SW 1271 (cell line): ENCODE measurements at places on chromosomes 11 and 22.

GRCh38 chr11:8192016-8192895 lies 23.4 kb upstream of the RIC3 start:
- DNase-seq: no peak

- DNase-seq: no peak
Measured at GRCh38 chr22:31496735-31497146, 405 bp downstream of the SFI1 start.

GRCh38 chr22:44574057-44574639 lies 76.1 kb upstream of the RTL6 start:
- no peak for DNase-seq

GRCh38 chr11:41413843-41414242 lies 45.6 kb downstream of the LRRC4C start:
- no peak for DNase-seq

GRCh38 chr11:22875869-22876473 lies 15.7 kb upstream of the CCDC179 start:
- peak; percentile 56 for DNase-seq

DNA sequence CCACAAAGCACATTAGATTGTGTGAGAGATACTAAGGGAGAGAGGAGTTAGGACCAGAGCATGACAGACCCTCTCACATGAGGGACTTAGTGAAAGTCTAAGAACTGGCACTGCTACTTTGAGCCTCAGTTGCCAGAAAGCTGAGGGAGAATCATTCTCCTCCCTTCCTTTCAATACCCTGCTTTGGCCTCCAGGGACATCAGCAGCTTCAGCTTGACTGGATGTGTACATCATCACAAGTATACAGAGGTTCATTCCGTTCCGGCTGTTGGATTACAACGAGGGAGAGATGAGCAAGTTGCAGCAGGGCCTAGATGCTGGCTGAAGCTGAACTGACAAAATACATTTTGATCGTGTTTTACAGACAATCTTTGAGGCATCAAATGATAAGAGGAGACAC lies 15.7 kb upstream of the ANO5 start:
- no peak for DNase-seq

DNA sequence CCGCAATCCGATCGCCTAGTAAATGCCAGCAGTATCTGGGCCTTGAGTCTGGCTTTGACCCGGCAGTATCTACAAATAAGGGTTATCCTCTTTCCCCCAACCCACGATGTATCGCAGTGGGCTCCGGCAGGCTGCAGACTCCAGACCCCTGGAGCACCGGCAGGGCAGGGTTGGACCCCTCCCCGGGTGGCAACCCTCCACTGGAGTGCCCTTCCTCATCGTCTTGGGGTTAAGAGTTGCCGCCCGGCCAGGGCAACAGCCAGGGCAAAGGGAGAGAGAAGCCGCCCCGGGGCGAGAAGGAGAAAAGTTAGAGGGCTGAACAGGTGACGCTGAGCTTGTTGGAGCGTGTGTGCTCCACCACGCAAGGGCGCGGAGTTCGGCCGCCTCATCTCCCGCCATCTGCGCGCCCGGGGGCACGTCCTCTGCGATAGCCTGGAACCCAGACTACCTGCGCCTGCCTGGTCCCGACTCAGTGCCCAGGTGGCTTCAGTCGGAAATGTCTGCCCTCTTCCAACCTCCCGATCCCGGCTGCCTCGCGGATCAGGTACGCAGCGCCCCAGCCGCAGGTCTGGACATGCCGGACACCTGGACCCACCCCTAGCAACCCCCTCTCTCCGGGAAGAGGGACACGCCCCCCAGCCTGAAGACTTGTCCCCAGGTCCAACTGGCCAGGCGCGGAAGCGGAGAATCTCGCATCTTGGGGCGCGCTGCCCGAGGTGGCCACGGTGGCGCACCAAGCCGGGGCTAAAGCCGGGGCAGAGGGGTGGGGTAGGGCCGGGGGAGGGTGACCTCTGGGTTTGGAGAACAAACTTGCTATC lies 1.2 kb downstream of the DSCAML1 start:
- no peak for DNase-seq

DNA sequence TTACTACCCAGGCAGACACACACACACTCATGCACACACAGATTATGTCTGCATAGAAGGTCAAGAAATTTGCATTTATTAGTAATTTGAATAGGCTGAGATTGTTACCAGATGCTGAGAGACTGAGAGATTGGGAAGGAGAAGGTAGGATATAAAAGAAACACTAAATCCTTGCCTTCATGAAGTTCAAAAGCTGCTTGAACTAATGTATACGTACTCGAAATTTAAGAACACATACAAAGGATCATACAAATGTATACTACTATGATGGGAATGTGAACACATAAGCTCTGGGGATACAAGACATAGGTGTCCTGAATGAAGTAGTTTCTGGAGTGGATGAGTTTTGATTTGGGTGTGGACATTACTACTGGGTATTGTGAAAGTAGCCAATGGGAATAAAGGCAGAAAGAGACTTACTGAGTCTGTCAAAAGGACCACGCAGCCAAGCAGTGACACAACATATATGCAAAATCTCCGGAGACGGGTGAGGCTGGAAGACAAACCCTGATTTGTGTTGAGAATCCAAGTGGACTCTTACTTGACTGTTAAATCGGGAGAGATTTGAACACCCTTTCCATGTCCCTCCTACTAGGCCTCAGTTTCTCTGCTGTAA lies 7.3 kb upstream of the PKNOX2 start:
- no peak for DNase-seq

- peak; percentile 57 for DNase-seq
Measured at GRCh38 chr11:17389211-17389956, 925 bp upstream of the KCNJ11 start.

DNA sequence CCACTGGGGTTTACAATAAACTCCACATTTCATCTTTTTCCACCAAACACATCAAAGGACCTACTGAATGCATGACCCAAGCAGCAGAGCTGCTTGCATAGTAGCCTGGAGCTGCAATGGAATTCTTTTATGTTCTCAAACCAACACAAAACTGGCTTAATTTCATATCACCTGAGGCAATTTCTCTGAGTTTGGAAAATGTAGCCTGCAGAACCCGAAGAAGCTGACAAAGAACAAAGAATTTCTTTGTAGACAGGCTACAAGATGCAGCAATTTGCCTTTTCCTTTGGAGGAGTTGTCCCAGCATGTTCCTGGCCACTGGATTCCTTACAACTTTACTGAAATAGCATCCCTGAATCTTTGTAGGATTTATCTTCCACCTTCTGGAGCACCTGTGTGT lies 5.5 kb upstream of the TECTA start:
- no peak for DNase-seq

GRCh38 chr11:72162891-72163492 lies 27.5 kb downstream of the FOLR3 start:
- no peak for DNase-seq

DNA sequence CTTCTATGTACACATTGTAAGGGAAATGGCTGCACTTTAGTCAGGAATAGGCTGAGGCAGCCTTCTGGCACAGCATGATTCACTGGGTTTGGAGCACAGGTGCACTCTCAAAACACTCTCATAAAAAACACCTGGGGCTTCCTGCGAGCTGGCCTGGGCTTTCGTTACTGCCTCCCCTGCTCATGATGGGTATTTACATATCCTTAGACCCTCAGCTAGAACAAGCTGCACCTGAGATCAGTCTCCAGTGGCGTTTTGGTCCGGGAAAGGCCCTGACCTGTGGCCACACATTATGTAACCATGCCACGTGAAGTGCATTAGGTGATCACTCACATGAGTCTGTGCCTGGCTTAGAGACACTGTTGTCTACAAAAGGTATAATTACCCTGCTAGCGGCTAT lies 321.7 kb downstream of the TMEM135 start:
- no peak for DNase-seq

GRCh38 chr11:13760115-13760514 lies 91.6 kb downstream of the FAR1 start:
- no peak for DNase-seq

GRCh38 chr11:12968101-12968500 lies 41.0 kb upstream of the RASSF10 start:
- DNase-seq: no peak

DNA sequence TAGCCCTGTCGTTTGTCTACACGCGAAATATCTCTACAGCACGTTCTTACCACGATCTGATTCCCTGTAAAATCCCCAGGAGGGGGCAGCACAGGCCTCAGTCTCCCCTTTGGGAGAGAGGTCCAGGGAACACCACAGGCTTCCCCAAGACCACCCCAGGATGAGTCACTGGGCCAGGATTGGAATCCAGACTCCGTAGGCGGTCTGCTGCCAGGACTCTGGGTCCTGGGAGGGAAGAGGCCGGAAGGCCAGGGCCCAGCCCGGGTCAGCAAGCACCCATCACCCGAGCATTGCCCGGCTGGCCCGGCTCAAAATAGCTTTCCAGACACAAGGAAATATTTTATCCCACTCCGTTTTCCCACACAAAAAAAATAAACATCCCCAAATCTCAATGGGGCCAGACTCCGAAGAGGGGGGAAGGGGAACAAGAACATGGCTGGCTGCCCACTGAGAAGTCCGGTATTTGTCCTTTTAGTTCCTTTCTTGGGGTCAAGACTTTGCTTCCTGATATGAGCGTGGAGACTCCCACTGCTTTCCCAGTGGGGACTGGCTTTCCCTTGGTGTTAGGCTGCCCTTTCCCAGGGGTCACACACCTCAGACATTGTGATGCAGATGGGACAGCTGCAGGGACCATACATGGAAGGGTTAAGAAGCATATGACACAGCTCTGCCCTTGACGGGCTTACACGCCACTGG lies 91.3 kb downstream of the LRRC32 start:
- DNase-seq: no peak

DNA sequence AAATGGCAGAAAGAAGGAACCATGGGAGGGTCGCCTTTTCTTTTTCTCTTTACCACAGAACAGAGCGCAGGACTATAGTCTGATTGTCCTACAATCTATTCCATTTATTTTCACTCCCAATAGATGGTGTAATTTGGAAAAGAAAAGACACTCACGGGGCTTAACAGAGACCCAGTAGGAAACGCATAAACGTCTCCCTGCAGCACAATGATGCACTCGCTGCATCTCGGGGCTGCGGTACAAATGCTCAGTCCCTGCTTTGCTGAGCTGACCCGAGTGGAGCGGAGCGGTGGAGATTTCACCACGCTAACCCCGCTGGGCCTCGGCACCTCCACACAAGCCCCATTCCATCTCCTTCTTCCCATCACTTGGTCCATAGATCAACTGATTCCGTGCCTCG lies 1.5 kb downstream of the FEZ1 start:
- no peak for DNase-seq

GRCh38 chr22:26561756-26562417 lies 28.0 kb downstream of the TPST2 start:
- DNase-seq: no peak

GRCh38 chr22:49505337-49506009 lies 322.2 kb downstream of the BRD1 start:
- DNase-seq: no peak

DNA sequence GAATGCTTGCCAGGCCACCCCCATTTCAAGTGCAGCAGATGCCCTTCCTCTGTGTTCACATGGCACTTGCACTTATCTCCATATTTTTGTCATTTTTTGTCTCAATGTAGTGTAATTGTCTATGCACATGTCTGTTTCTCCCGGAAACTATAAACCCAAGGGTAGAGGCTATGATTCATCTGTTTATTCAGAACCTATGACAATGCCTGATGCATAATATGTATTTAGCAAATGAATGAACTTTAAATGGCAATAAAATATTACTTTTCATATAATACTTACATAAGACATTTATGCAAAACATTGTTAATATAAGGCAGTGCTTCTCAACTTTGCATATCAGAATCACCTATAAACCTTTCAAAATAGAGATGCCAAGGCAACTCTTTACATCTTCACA lies 6.7 kb downstream of the PAK1 start:
- no peak for DNase-seq

DNA sequence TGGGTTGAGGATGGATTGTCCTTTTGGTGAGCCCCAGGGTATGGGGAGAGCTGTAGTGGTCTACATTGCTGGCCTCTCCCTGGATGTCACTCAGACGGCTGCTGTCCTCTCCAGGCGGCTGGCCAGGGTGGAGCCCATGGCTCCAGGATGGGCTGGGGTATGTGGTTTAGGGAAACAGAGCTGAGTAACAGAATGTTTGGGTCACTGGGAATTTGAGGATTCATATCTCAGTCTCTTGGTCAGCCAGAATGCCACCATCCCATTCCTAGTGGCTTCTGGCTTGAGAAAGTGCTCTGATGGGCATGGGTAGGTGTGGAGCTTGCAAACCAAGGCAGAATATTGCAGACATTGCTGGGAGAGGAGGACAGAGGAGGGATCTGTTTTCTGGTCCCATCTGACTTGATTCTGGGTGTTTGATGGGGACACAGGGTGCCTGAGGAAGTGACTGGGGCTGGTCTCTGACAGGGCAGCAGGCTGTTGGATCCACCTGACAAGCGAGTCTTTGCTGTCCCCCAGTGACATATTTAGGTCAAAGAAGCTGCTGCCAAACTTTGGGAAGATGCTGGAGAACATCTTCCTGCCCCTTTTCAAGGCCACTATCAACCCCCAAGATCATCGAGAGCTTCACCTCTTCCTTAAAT lies 41.4 kb downstream of the AMPD3 start:
- no peak for DNase-seq
